ENCODE measurements at places on chromosomes 3 and 15.

DNA sequence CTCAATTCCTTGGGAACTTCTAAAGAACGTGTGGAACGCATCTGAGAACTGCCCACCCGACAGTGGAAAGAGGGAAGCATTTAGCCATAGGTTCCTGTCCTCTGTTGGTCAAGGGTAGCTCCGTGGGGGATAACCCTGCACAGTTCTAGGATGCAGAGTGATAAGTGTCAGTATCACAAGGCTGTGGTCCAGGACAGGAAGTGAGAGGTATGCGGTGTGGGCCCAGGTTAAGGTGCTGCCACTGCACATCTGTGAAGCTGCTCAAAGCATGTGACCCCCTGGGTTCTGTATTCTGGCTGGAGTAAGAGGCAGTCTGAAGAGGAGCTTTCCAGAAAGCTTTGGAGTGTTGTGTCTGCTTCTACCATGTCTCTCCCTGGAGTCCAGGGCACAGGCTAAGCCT, 51.7 kb upstream of the HES1 start:
- no peak for DNase-seq

DNA sequence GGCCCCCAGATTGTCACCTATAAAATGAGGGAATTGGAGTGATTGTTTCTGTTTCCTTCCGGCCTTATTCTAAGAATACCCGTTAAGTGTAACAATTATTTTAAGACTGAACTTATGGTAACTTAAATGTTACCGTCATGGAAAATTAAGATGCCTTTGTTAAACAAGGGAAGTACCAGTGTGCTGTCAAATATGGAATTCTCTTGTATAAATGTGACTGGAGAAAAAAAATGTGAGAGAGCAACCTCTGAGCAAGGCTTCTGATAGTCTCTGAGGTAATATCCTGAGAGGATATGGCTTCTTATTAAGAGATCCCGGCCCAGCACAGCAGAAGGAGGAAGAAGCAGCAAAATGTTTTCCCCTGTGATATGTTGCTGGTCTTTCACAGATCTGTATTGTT, 480.7 kb upstream of the ADAMTS9 start:
- no peak for DNase-seq

GRCh38 chr15:26129852-26130251, 266.7 kb upstream of the ATP10A start:
- no peak for DNase-seq

DNA sequence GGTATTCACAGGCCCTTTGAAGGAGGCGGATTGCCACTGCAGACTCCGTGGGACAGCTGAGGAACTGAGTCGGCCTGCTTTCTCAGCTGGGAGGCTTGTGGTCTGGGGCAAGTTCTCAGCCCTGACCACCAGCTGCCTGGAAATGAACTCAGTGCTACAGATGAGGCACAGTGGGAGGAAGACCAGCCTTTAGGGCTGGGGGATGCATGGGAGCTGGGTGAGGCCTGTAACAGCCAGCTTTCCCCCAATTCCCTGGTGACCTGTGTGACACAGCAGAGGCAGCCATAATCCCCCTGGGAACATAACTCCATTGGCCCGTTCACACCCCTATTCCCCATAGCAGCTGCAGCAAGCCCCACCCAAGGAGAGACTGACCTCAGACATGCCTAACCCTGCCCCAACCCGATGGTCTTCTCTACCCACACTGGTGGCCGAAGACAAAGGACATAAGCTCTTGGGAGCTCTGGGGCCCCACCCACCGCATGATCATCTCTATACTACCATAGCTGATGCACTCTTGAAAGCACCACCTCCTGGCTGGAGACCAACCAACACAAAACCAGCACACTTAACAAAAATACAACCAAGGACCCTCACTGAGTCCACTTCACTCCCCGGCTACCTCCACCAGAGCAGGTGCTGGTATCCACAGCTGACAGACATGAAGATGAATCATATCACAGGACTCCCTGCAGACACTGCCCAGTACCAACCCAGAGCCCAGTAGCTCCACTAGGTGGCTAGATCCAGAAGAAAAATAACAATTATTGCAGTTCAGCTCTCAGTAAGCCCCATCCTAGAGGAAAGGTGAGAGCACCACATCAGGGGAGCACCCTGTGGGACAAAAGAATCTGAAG, 24.9 kb downstream of the ZMAT3 start:
- DNase-seq: no peak

DNA sequence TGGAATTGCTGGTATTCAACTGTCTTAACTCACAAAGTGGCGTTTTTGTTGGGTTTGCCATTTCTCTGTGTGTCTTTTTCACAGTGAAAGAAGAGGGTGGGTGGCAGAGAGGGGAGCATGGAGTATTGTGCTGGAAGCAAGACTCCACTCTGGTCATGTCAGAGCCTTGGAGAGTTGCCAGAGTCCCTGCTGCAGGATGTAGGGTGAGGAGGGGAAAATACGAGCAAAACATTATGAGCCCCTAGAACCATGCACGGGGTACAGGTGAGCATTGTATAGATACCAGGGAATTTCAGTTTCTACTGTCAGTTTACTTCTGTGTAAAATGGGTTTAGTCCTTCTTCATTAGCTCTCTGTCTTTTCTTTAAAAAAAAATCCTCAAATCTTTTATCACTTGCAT, 249.9 kb downstream of the CACNA2D3 start:
- no peak for DNase-seq

- DNase-seq: no peak
Measured at GRCh38 chr15:77823736-77824135, 191.0 kb upstream of the LINGO1 start.

- peak; percentile 3 for DNase-seq
Measured at GRCh38 chr15:55403531-55403930, 4.6 kb downstream of the CCPG1 start.

DNA sequence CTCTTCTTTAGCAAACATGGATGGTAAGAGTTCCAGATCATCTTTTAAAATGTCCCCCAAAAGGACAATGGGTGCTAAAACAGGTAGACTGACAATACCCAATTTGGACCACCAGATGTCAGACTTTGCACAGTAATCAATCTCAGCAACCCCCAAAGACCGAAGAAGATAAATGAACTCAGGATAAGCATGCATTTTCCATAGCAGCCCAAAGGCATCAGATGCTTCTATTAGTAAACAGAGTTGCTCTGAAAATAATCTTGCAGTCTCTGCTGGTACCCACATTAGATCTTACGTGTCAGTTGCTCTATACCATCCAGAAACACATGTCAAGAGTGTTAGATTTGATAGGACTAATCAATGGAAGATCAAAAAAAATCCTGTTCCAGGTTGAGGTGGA, 20.6 kb downstream of the MYH15 start:
- peak; percentile 71 for DNase-seq

DNA sequence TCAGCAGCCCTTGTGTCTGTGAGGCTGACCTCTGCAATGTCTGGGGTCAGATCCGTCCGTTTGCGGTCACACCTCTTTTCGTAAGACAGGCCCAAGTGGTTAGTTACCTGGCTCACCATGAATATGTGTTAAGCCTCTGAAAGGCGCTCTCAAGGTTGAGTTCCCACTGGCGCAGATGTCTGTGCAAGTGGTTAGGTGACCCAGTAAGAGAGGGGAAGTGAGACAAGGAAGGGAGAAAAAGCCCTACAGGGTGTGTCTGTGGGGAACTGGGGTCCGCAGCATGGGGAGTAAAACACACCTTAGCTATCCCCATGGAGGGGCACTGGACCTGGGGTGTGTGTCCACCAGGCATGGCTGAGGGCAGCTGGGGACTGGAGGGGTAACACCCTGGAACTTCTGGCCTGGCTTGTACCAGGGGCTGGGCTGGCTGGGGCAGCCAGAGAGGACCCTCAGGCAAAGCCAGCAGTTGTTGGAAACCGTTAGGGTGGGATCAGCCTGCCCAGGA, 391.6 kb upstream of the PROK2 start:
- no peak for DNase-seq

DNA sequence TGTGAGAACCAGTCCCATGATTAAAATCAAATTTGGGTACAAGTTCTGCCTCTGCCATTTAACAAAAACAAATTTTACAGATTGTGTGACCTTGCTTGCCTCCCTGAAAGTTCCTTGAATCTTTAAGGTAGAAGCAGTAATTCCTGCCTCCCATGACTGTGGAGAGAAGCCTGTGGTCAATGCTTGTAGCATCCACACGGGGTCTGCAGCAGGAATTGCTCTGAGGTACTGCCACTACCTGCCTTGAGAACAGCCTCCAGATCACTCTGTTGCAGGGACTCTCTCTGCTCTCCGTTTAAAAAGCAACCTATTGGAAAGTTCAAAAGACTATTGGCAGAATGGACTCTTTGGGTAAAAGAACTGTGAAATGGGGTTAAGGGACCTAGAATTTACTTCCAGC, 75.9 kb downstream of the SST start:
- DNase-seq: no peak
